ENCODE measurements at places on chromosomes 3 and 15.

DNA sequence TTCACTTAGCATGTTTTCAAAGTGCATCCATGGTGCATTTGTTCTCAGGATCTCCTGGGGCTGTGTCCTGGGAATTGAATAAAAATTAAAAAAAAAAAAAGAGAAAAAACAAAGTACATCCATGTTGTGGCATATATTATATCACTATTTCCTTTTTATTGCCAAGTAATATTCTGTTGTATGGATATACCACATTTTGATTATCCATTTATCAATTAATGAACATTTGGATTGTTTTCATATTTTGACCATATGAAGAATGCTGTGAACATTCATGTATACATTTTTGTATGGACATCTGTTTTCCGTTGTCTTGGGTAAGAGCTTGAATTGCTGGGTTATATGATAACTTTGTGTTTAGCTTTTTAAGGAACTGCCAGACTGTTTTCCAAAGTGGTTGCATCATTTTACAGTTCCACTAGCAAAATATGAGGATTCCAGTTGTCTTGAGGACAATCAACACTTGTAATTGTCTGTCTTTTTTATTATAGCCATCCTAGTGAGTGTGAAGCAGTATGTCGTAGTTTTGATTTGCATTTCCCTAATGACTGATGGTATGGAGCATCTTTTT is 44.5 kb downstream of the CTDSPL2 start:
- no peak for DNase-seq

DNA sequence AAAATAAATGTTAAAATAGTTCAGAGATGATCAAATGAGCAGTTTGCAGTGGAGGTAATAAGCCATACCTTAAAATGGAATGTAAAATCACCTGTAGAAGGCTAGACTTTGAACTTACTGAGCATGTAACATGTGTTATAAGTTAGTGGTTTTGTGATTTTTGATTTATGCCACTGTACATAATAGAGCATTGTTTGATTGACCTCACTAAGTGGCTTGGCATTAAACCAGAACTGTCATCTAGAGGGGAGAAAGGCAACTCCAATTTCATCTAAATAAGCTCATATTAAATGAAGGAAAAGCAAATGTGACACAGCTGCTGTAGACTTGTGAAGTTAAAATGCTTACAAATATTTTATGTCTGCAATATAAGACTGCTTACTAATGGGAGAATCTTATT is 387.9 kb downstream of the ZIC1 start:
- DNase-seq, result no peak

GRCh38 chr3:184717399-184717983 is 5.6 kb upstream of the MAGEF1 start:
- no peak for DNase-seq

- no peak for DNase-seq
These were observed 4.5 kb downstream of the SLC49A4 start for GRCh38 chr3:122799322-122799721.

DNA sequence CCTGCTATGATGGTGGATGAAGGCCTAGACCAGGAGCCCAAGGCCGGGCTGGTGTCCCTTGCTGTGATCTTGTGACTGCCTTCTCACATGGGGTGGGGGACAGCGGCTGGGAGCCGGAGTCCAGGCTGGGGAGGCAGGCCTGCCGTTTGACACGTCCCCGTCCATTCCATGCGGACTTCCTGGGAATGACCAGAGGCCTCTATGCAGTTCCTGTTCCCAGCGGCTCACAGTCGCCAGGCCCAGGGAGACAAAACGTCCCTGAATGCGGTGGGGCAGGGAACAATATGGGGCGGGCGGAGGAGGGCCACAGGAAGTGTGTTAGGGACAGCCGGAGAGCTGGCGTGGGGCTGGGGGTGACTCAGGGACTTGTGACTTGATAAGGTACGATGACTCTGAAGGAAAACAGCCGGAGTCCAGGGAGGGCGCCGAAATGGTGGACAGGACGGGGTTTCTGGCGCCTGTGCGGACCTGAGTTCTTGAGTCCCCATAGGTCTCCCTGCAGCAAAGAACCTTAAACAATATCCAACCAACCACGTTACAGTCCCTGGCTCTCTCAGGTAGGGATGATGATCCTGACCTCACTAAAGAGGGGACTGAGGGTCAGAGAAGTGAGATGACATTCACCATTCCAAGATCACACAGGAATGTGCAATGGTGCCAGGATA is 40.5 kb upstream of the SMAD6 start:
- DNase-seq, result no peak

Data from right kidney (tissue), 9 donors.